Nucleus accumbens (tissue), 56 donors: ENCODE measurements at places on chromosomes 5 and 9.

- no peak for DNase-seq
Measured at GRCh38 chr9:133950629-133951111, 41.5 kb downstream of the VAV2 start.

- DNase-seq: no peak
Measured at GRCh38 chr5:73431204-73431851, 17.2 kb downstream of the FOXD1 start.

GRCh38 chr9:123345567-123345955 is 10.4 kb upstream of the CRB2 start:
- no peak for DNase-seq

DNA sequence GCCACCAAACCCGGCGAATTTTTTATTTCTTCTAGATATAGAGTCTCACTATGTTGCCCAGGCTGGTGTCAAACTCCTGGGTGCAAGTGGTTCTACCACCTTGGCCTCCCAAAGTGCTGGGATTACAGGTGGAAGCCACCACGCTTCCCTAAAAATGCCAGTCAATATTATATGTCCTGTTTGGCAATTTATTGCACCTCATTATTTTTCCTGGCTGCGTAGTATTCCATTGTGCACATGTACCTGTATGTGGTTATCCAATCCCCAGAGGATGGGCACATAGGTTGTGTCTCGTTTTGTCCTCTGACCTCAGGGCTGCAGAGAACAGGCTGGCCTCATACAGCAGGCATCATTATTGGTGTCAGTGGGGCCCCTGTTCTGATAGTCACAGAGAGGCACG is 181.7 kb downstream of the C9orf50 start:
- DNase-seq: no peak

DNA sequence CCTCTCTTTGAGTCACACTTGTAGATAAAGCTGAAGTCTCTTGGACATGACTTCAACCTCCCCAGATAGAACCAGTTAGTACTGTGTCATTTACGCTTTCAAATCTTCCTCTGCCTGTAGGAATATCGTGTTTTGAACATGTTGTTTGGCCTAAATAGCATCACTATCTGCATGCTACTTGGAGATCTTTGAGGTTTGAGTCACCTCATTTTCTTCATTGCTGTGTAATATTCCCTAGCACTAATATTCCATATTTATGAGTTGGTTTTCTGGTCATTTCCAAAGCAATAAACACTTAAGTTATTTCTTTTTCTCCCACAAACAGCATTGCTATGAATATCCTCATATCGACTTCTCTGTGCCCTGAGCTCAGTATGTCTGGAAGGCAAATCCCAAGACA is 100.3 kb downstream of the ROR2 start:
- no peak for DNase-seq

- no peak for DNase-seq
Measured at GRCh38 chr5:38453921-38454320, 102.5 kb downstream of the LIFR start.

DNA sequence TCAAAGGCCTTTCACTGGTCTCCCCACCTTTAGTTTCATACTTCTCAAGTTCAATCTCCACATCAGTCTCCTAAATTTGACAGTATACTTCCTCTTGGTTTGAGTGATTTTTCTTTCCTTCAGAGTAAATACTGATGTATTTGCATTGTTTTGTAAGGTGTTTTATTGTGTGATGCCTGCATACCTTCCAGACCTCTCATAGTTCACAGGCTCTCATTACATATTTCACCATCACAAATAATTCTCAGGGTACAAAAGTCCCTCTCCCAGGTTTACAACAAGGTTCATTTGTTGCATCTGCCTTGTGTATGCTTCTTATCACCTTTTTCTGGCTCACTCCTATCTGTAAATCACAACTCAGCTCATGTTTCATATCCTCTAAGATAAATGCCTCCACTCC is 22.2 kb upstream of the TUSC1 start:
- no peak for DNase-seq

- no peak for DNase-seq
Measured at GRCh38 chr5:43207601-43208000, 15.6 kb downstream of the NIM1K start.
